ENCODE measurements at places on chromosomes 7 and 10.

- DNase-seq, result no peak
These were observed 74.3 kb upstream of the RET start for GRCh38 chr10:43002596-43002995.

- no peak for DNase-seq
These were observed 41.5 kb downstream of the LGI1 start for GRCh38 chr10:93799155-93799708.

DNA sequence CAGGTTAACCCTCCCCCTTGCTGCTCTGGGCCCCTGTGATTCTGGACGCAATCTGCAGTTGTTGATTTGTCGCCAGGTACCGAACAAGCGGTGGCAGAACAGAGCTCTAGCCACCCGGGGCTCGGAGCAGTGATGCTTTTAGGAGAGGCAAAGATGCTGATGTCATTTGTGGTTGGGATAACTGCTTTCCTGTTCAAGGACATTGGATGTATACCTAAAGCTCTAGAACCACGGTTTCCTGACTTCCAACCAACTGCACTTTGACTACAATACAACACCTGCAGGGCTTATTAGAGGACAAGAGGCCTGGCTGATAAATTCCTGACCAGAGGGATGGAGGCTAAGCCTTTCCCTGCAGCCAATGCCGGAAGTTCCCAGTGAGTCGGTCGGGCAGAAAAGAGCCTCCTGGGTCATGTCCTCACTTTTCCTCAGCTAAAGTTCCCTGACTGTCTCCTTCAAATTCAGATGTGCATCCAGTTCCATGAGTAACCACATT is 6.5 kb upstream of the RBM20 start:
- no peak for DNase-seq

DNA sequence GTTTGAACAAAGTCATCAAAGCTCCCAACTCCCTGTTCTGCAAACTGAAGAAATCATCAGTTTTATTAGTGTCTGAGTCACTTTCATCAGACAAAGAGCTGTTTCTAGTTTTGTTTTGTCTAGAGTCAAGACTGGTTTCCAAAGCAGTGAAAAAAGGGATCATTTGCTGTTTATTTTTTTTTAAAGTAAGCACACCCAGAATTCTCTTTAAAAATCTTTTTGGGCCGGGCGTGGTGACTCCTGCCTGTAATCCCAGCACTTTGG is 972.0 kb upstream of the CELF2 start:
- no peak for DNase-seq

DNA sequence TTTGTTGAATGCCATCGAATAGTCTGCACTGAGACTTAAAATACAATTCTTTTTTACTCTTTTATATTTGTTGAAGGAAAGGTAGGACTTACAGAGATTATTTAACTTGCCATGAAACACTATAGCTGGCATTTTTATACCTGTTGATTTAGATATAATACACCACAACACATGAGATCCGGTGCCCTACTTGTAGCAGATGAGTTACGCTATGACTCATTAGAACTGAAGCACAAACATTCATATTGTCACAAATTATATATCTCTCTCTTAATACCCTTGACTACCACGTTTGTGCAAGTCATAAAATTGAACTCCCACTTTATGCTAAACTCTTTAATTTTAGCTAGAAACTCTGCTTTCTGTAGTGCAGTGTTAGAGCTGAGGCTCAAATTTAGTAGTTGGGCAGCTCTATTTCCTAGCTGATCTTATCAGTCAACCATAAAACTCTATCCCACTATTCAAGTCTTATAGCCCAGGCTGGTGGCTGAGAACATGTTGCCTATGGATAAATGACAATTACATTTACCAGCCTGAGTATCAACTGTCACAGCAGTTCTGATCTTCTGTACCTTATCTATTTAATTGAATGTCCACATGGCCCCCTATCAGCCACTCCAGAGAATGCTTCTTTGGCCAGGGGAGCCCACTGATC is 137.4 kb upstream of the SEMA3D start:
- DNase-seq, result no peak

- no peak for DNase-seq
These were observed 12.0 kb upstream of the AOAH start for GRCh38 chr7:36736090-36736898.

DNA sequence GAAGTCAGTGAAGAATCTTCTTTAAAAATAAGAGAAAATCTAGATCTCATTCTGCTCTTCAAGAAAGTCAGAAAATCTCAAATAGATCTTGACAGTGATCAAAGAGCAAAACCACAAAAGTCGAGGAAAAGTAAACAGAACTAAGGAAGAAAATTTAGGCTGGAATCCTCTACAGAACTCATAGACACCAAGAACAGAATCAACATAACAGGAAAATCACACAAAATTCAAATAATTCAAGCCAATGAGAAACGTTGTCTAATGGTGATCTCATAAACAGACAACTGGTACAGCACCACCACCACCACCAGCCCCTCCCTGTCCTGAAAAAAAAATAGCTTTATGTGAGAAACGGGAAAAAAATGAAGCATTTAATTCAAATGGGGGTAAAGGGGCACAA is 6.9 kb downstream of the ITGB1 start:
- no peak for DNase-seq

- peak; percentile 26 for DNase-seq
These were observed at the start of gene BMPR1A for GRCh38 chr10:86756511-86757112. BMPR1A (plus strand) TSS chr10:86756619; CDS start chr10:86876019, 119,400 bp downstream.

DNA sequence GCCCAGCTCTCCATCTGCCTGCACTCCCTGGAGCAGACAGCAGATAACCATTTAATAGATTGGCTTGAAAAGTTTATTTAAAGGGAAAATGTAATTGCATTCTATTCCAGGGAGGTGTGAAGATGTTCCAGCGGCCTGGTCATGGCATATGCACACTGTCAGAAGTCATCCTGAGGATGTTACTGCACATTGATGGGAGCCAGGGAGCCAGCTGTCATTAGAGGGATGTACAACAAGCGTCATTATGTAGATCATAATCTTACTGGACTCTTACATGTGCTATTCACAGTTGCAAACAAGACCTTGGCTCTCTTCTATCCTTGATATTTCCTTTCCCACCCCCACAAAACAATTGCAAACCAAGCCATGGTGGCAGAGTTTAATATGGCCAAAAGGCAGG is 65.4 kb downstream of the FAM204A start:
- no peak for DNase-seq

GRCh38 chr10:117277675-117278074 is 36.8 kb downstream of the SLC18A2 start:
- no peak for DNase-seq

DNA sequence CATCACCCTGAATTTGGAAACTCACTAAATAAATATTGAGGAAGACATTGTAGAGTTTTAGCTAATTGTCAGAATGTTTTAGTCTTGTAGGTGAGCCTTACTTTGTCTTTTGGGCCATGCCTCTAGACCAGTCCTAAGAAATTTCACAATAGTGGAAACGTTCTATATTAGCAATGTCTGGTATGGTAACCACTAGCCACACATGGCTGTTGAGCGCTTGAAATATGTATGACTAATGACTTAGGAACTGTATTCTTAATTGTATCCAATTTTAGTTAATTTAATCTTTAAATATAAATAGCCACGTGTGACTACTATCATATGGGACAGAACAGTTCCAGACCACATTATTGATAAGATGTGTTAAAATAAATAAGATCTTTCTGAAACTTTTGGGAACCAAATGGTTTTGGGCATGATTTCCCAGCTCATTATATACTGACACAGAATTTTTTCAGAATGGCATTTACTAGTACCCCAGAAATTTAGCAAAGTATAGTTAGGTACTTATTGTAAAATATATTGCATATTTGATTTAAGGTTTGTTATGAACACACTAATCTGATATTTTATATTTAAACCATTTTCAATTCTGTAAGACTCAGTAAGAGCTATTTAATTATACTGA is 95.0 kb downstream of the VPS50 start:
- no peak for DNase-seq

- no peak for DNase-seq
These were observed 114.3 kb upstream of the YAE1 start for GRCh38 chr7:39451901-39452300.

DNA sequence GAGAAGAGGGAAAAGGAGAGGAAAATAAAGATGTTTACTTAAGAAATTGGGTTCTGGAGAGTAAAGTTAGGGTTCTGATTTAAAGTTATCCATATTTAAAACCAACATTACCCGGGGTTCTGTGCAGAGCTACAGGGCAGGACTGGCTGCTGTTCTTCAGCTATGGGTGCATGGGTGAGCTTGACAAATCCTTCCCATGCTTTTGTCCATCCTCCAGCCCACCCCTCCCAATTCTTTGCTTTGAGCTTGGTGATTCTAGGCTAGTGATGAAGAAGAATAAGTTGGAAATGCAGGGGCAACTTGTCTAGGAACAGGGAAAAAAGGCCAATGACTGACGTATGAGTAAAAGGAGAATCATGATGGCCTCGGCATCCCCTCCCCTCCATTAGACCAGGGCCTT is 636.0 kb downstream of the LRMDA start:
- no peak for DNase-seq

DNA sequence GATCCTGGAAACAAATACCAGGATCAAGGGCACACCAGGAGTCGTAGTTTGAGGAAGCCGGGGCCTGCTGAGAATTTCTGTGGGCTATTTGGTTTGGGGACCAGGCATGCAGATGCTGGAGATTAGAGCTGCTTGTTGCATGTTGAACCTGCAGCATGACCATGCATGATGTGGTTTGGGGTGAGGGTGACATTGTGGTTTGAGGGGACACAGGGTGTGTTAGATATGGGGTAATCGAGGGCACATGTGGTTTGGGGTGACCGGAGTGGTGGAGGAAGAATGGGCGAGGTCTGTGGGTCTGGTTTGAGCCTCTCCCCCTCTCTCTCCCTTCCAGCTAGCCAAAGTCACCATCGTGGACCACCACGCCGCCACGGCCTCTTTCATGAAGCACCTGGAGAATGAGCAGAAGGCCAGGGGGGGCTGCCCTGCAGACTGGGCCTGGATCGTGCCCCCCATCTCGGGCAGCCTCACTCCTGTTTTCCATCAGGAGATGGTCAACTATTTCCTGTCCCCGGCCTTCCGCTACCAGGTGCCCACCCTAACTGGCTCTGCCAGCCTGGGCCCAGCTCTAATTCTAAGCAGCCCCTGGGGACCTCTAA is 10.2 kb downstream of the NOS3 start:
- DNase-seq, result no peak

- DNase-seq, result no peak
These were observed 823.1 kb upstream of the LRRTM3 start for GRCh38 chr10:66102756-66103155.

- DNase-seq, result no peak
These were observed 8.0 kb downstream of the RASSF4 start for GRCh38 chr10:44967616-44968015.

- DNase-seq, result no peak
These were observed 188.9 kb upstream of the CDK1 start for GRCh38 chr10:60589376-60589775.

DNA sequence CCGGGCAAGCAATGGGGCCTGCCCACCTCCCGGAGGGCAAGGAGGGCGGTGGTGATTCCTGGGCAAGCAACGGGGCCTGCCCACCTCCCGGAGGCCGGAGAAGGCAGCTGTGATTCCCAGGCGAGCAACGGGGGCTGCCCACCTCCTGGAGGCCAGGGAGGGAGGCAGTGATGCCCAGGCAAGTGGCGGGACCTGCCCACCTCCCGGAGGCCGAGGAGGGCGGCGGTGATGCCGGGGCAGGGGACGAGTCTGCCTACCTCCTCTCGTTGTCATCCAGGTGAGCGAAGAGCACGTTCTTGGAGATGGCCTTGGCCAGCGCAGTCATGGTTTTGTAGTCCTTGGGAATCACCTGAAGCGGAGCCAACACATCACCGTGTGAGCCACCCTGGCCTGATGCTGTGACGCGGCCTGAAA is 49.5 kb upstream of the DNAAF5 start:
- DNase-seq, result no peak

- DNase-seq, result peak; percentile 17
These were observed 453 bp downstream of the URGCP start for GRCh38 chr7:43905956-43906330.

DNA sequence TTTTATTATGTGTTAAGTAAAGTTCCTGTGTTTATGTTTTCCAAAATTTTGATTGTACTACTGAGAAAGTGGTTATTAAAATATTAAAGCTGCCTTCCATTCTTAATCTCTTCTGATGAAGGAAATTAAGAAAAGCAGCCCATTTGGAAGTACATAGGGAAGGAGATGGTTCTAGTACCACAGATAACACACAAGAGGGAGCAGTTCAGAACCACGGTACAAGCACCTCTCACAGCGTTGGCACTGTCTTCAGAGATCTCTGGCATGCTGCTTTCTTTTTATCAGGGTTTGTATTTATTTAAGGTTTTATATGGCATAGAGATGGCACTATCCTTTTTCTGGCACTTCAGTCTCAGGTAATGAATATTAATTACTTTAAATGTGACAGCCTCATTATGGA is 111.6 kb downstream of the PHTF2 start:
- DNase-seq, result no peak

GRCh38 chr7:105015390-105015965 is 1.5 kb downstream of the KMT2E start:
- DNase-seq, result peak; percentile 24

DNA sequence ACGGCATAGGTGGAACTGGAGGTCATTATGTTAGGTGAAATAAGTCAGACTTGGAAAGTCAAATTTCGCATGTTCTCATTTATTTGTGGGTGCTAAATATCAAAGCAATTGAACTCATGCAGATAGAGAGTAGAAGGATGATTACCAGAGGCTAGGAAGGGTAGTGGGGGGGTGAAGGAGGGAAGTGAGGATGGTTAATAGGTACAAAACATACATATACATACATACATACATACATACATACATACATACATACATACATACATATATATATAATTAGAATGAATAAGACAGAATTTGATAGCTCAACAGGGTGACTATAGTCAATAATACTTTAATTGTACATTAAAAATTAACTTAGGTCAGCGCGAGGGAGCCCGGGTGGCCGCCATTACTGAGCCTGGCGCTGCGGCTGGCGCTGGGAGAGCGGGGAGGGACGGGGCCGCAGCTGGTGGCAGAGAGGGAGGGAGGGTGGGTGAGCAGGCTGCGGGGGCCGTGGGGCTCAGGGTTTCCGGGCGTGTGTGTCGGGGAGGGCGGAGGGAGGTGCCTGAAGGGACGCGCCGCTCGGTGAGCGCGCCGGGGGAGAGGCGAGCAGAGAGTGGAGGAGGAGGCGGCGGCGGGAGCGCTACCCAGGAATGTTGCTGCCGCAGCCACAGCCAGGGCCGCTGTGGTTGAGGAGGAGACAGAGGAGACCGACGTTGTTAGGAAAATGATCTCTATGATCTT is 85.8 kb upstream of the EGFR start:
- DNase-seq, result peak; percentile 8

- DNase-seq, result no peak
These were observed 715.5 kb upstream of the GALNT17 start for GRCh38 chr7:70416347-70416985.

- DNase-seq, result no peak
These were observed 20.8 kb upstream of the GGCT start for GRCh38 chr7:30525429-30525828.

GRCh38 chr7:116418524-116418923 is 81.0 kb upstream of the CAV2 start:
- no peak for DNase-seq

DNA sequence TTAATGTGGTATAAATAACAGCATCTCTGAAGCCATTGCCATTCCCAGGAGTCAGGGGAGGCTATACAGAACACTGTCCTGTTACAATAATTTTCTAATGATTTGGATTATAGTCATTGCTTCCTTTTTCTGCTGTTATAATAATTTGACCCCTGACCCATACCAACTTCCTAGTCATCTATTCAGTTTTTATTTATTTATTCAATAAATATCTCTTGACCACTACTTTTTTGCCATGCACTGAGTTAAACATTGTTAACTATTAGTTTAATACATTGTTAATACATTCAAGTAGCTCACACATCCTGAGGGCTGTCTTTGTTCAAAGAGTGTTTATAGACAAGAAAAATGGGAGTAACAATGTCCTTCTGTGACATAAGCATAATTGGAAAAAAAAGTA is 235.5 kb upstream of the MEOX2 start:
- no peak for DNase-seq
